Esophagus squamous epithelium (tissue), 5 donors: ENCODE measurements at places on chromosomes 5 and 9. TPM values are rescaled to one million over a fixed set of nuclear protein-coding genes. Genes with fewer than 3 reads are reported as not detected.

Gene OR1J1
- not detected for total RNA-seq

Gene NTNG2
- 0.08 TPM for total RNA-seq

DNA sequence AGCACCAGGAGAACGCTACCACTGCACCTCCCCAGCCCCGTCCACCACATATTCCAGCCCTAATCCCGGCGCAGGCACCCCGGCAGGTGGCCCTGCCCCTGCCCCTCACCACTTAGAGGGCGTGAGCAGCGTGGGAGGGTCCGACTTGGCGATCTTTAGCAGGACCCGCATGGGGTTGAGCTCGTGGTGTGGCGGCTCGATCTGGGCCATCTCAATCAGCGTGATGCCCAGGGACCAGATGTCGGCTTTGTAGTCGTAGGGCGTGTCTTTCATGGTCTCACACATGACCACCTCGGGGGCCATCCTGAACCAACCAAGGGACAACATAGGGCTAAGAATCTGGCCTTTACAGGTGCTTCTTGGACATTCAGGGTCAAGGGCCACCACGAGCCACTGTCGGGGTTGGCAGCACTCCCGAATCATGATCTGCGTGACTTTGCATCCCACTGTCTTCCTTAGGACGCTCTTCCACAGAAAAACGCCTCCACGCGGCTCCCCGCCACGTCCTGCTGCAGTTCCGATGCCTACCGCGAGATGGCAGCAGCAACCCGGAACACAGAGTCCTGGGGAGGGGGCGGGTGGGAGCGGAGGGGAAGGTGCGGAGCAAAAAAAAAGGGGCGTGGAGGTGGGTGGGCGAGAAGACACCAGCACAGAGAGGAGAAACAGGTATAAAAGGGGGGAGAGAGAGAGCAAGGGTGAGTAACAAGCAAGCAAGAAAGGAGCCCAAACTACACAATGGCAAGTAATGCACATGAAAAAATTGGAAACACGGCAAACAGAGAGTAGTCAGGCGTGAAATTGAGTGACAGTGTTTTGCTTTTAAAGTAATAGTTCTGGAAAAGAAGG, 81.3 kb downstream of the STK10 start:
- DNase-seq = no peak

- DNase-seq = no peak
Measured at GRCh38 chr9:125447202-125447802, 185.7 kb downstream of the GAPVD1 start.

DNA sequence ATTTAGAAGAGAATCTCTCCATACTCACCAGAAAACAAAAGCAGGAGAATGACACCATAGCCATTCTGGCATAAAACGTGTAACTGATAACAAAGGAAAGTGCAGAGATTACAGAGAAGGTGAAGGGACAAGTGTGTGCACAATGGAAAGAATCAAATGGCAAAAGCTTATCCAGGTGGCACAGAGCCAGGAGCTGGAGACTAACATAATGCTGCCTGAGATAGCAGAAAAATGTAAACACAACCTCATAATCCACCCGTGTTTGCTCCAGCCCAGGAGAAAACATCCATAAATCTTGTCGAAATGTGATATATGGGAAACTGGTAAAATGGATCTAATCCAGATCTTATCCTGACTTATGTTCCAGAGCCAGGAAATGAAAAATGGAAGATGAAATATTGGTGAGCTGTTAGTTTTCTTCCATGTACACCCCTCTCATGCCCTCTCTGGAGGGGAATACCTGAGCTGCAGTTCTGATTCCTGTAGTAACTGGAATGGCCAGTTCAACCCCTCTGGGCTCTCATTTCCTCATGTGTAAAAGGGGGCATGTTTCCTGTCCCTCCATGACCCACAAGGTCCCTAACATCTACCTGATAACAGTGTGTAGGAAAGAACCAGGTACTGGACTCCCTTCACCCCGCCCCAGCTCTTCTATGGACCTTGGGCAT, 212.3 kb upstream of the DAPK1 start:
- DNase-seq = no peak

- no peak for DNase-seq
Measured at GRCh38 chr5:39494107-39494510, 69.3 kb upstream of the DAB2 start.

- no peak for DNase-seq
Measured at GRCh38 chr5:32583582-32584232, 1.6 kb upstream of the SUB1 start.

- DNase-seq = no peak
Measured at GRCh38 chr9:125756518-125756917, 9.3 kb downstream of the PBX3 start.

- DNase-seq = no peak
Measured at GRCh38 chr5:89946916-89947315, 462.6 kb downstream of the CETN3 start.

DNA sequence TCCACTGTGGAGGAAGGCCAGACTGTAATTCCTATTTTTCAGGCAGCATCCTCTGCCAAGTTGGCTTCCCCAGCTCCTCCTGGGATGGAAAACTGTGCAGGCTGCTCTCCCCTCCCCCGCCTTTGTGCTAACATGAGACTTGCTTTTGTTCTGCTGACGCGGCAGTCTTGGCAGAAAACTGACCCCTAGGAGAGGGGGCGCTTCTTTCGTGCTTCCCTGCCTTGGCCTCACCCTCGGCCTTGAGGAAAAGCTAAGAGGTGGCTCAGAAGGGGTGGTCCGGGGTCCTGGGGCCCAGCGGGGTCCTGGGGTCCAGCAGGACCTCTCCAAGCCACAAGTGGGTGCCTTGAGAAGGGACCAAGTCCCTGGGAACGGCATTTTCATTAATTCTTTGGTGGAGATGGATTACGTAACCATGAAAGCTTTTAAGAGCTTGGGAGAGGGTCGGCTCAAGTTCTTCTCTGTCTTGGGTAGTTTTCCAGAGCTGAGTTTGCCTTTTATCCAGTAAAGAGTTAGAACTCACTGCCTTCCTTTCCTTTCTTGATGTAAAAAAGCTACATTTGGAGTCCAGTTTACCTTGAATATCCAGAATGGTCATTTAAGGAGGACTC, 51.0 kb downstream of the SH3PXD2B start:
- no peak for DNase-seq

DNA sequence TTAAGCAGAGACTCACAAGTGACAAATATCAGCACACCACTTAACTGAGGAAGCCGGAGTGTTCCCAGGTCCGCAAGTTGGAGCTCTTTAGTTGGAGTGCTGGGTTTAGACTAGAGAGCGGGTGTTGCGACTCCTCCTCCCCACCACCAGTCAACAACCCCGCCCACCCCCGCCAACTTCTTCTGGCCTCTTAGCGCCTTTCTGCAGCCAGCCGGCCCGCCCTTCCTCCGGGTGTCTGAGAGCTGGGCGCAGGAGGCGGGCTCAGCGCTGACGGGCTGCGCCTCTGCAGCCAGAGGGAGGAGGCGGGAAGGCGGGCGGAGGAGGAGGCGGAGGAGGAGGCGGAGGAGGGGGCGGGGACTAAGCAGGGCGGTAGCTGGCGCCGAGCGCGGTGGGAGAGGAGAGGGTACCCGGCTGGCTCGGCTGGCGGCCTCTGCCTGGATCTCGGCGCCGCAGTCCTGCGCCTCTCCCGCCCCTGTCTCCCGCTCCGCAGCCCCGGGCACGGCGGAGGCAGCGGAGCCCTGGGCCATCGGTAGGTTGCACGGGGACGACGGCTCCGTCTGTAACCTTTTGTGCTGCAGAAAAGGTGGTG, at the start of gene MACIR:
MACIR (plus strand) TSS at position 396 of the 589 bp plus-strand sequence. CDS start 17,157 bp downstream, outside the sequence.
- DNase-seq = peak; percentile 87
